Activated CD8-positive, alpha-beta T cell treated with anti-CD3 and anti-CD28 coated beads, Interleukin-2, amount 10 ng/mL, durations not matched to agents 7 days and 5 days (primary cell): ENCODE measurements at places on chromosomes 13 and 19.

DNA sequence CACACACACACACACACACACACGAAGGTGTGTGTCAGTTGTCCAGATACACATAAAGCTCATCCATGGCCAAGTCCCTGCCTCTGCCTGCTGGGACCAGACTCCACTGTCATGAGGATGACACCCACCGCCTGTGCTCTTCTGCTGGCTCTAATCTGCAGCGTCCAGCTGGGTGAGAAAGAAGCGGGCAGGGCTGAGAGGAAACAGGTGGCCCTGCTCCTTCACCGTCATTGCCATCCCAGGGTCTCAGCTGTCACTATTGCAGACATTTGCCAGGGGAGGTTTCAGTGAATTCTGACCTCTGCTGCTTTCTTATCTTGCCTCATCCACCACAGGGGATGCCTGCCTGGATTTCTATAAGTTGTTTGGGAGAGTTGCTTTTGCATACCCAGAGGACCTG is 31.4 kb downstream of the SCGB2B2 start:
- H3K4me3 ChIP-seq: no peak overlapping the region
- no peaks in the 10 kb centered on the region for H3K4me1 ChIP-seq

GRCh38 chr13:84739021-84739420 is 856.7 kb upstream of the SLITRK1 start:
- no peak overlapping the region for H3K27ac ChIP-seq
- no peak for DNase-seq
- H3K4me1 ChIP-seq: no peaks in the 10 kb centered on the region
- no peaks in the 10 kb centered on the region for H3K36me3 ChIP-seq

- peak overlapping the region; percentile 72 for H3K4me3 ChIP-seq
- peaks cover 19% of the 10 kb centered on the region for H3K4me1 ChIP-seq
- no peaks in the 10 kb centered on the region for H3K27me3 ChIP-seq
- peaks cover 11% of the 10 kb centered on the region for H3K36me3 ChIP-seq
- peak; percentile 67 for DNase-seq
Observed at GRCh38 chr19:11137542-11138384, 17.8 kb downstream of the SPC24 start.

- peaks cover 6% of the 10 kb centered on the region for H3K36me3 ChIP-seq
- DNase-seq: peak; percentile 88
- peak overlapping the region; percentile 78 for H3K4me3 ChIP-seq
- H3K27ac ChIP-seq: peak overlapping the region; percentile 89
Observed at GRCh38 chr19:531009-531752, 379 bp upstream of the CDC34 start.

DNA sequence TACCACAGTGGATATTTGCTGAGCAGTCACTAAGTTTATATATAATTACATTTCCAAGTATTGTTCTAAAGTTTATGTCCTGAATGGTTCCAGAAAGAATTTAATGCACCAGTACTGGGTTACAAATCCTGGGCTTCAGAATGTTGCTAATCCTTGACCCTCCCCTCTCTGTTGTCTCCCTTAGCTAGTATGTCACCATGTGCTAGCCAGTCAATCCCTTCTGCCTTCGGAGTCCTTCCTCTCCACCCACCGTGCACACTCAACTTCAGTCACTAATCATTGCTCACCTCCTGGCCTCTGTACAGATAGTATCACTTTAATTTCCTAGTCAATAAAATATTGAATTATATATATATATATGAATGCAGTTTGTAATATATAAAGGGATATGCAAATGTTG is 7.5 kb downstream of the FAM124A start:
- no peak for DNase-seq
- no peaks in the 10 kb centered on the region for H3K4me1 ChIP-seq
- no peak overlapping the region for H3K27ac ChIP-seq
- H3K36me3 ChIP-seq: no peaks in the 10 kb centered on the region

GRCh38 chr19:16333001-16333586 is 8.5 kb downstream of the KLF2 start:
- H3K4me1 ChIP-seq: peaks cover 59% of the 10 kb centered on the region
- DNase-seq: no peak
- no peak overlapping the region for H3K4me3 ChIP-seq
- peaks cover 21% of the 10 kb centered on the region for H3K36me3 ChIP-seq
- H3K27me3 ChIP-seq: peaks cover 18% of the 10 kb centered on the region

DNA sequence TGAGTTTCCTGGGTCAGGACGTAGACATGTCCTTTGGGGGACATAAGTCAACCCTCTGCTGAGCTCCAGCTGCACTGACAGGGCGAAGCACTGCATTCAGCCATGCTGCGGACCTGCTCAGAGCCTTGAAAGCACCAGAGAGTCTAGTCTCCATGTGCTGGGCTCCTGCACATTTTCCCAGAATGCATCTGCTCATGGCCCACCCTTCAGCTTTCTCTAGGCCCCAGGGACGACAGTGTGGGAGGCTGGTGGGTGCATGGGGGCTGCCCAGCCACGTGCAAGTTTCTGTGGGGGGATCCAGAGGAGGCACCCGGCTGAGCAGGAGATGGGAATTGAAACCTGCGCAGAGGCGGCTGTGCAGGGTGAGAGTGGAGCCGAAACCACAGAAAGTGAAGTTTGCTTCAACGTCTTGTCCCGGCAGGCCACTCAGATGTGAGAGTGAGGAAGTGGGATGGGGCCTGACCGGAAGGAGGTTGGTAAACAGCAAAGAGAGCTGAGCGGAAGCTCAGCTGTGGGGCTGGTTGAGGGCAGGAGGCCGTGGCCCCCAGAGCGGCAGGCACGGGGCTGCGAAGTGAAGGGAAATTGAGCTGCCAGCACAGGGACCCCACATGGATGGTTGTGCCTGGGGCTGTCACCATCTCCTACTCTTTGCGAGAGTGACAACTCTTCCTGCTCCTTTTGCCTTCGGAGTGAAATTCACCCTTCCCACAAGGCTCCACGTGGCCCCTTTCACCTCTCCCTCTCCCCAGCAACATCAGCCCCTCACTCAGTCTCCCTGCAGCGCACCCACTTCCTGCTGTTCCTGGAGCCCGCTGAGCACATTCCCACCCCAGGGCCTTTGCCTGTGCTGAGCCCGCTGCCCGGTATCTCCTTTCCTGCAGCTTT is 11.8 kb downstream of the PGLS start:
- DNase-seq: peak; percentile 89
- peak overlapping the region; percentile 63 for H3K4me3 ChIP-seq
- H3K27me3 ChIP-seq: no peaks in the 10 kb centered on the region
- H3K27ac ChIP-seq: peak overlapping the region; percentile 92

- H3K4me1 ChIP-seq: peaks cover 4% of the 10 kb centered on the region
- peaks cover 53% of the 10 kb centered on the region for H3K27me3 ChIP-seq
- no peak overlapping the region for H3K4me3 ChIP-seq
- H3K27ac ChIP-seq: no peak overlapping the region
- H3K36me3 ChIP-seq: no peaks in the 10 kb centered on the region
Observed at GRCh38 chr13:113869263-113869662, 5.4 kb upstream of the GAS6 start.

DNA sequence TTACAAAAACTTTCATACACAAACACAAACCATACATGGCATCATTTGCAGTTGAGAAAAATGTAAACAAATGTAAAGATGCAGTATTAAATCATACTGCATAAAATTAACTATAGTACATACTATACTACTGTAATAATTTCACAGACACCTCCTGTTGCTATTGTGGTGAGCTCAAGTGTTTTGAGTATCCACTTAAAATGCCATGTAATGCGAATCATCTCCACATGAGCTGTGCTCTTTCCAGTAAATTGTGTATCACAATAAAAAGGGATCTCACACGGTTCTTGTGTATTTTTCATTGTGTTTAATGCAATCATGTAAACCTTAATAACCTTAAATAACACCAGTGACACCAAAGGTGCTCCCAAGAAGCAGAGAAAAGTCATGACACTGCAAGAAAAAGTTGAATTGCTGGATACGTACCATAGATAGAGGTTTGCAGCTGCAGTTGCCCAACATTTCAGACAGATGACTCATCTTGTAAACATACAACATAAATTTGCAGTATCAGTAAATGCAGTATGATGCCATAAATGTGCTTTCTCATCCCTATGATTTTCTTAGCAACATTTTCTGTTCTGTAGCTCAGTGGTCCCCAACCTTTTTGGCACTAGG is 166.6 kb downstream of the RAP2A start:
- H3K27ac ChIP-seq: no peak overlapping the region
- no peaks in the 10 kb centered on the region for H3K4me1 ChIP-seq
- peaks cover 5% of the 10 kb centered on the region for H3K27me3 ChIP-seq

DNA sequence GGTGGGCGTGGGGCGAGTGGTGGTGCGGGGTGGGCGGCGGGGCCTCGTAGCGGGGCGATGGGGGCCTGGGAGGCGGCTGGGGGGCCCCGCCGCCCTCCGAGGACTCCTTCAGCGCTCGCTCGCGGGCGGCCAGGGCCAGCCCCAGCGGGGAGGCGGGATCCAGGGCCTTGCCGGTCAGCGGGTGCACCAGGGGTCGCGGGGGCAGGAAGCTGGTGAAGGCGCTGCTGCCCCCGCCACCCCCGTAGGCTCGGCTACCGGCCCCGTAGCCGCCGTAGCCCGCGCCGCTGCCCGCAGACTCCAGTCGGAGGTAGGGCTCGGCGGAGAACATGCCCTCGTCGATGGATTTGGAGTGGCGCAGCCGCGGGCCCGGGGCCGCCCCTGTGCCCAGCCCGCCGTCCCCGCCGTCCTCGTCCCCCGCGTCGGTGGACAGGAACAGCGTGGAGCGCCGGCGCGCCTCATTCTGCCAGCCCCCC is 18.6 kb downstream of the C19orf81 start:
- no peak for DNase-seq
- H3K36me3 ChIP-seq: no peaks in the 10 kb centered on the region
- H3K4me1 ChIP-seq: no peaks in the 10 kb centered on the region
- H3K4me3 ChIP-seq: no peak overlapping the region
- H3K27me3 ChIP-seq: peaks cover 25% of the 10 kb centered on the region

GRCh38 chr13:33284916-33285315 is 639 bp downstream of the STARD13 start:
- peaks cover 40% of the 10 kb centered on the region for H3K27me3 ChIP-seq
- no peaks in the 10 kb centered on the region for H3K36me3 ChIP-seq
- no peak overlapping the region for H3K27ac ChIP-seq
- no peak overlapping the region for H3K4me3 ChIP-seq

DNA sequence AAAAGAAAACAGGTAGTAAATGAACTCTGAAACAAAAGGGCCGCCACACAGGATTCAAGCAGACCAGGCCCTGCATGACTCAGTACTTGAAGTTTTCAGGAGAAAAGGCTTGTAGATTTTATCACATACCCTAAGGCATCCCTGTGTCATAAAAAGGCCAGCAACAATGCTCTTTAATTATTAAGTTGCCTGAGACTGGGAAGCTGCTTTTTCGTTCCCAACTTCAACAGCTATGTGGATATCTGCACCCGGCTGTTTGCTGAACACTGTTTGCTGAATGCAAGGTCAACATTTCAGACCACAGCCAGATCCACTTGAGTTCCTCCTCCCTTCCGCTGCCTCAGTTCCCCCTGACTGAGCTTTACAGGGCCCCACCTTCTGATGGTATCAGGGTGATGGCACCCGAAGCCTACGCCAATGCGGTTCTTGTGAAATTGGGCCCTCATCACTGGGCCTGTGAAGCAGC is 6.1 kb upstream of the ECH1 start:
- peaks cover 44% of the 10 kb centered on the region for H3K4me1 ChIP-seq
- H3K4me3 ChIP-seq: no peak overlapping the region
- H3K36me3 ChIP-seq: peaks cover 71% of the 10 kb centered on the region
- no peak overlapping the region for H3K27ac ChIP-seq

- H3K27me3 ChIP-seq: no peaks in the 10 kb centered on the region
- no peaks in the 10 kb centered on the region for H3K36me3 ChIP-seq
Observed at GRCh38 chr19:31627620-31628365, 278.6 kb upstream of the TSHZ3 start.

DNA sequence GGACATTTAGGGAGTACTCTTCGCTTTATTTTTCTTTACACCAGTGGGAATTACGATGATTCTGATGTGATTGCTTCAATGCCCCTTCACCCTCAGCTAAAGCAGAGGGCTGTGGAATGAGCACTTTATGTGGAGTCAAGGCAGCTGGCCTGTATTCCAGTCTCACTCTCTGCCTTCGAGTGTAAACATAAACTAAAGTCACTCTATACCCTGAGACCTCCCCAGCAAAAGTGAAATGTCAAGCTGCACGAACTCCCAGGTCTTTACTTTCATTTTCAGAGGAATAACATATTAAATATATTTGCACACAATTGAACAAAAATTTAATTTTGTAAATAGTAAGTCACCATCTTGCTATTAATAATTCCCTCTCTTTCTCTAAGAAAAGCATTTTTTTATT is 557.1 kb downstream of the DACH1 start:
- no peaks in the 10 kb centered on the region for H3K36me3 ChIP-seq
- H3K27me3 ChIP-seq: peaks cover 3% of the 10 kb centered on the region
- no peak overlapping the region for H3K27ac ChIP-seq
- DNase-seq: no peak

GRCh38 chr13:42125046-42125445 is 76.6 kb downstream of the DGKH start:
- no peak for DNase-seq
- H3K27ac ChIP-seq: no peak overlapping the region
- H3K36me3 ChIP-seq: peaks cover 17% of the 10 kb centered on the region
- H3K27me3 ChIP-seq: no peaks in the 10 kb centered on the region

- no peak overlapping the region for H3K4me3 ChIP-seq
- peaks cover 2% of the 10 kb centered on the region for H3K4me1 ChIP-seq
- DNase-seq: no peak
- no peaks in the 10 kb centered on the region for H3K27me3 ChIP-seq
- no peak overlapping the region for H3K27ac ChIP-seq
Observed at GRCh38 chr13:21322327-21322965, 136.7 kb downstream of the ZDHHC20 start.

DNA sequence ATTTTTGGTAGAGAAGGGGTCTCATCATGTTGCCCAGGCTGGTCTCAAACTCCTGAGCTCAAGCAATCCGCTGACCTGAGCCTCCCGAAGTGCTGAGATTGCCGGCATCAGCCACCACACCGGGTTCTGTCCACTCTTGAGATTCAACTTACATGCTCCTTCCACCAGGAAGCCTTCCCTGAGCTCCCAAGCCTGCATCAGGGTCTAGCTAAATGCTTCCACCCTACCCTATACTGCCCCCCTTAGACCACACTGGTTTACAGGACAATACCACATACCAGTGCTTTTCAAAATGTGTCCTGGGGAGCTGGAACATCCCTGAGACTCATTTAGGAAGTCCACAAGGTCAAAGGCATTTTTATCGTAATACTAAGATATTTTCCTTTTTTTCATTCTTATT is 15.1 kb upstream of the CACNG8 start:
- no peak overlapping the region for H3K27ac ChIP-seq
- no peaks in the 10 kb centered on the region for H3K4me1 ChIP-seq
- H3K27me3 ChIP-seq: peaks cover 14% of the 10 kb centered on the region
- no peaks in the 10 kb centered on the region for H3K36me3 ChIP-seq
- H3K4me3 ChIP-seq: no peak overlapping the region
- no peak for DNase-seq

GRCh38 chr19:35352177-35352447 is 4.4 kb downstream of the FFAR1 start:
- no peak overlapping the region for H3K4me3 ChIP-seq
- no peaks in the 10 kb centered on the region for H3K36me3 ChIP-seq
- no peak overlapping the region for H3K27ac ChIP-seq
- DNase-seq: no peak
- H3K4me1 ChIP-seq: peaks cover 20% of the 10 kb centered on the region
- peaks cover 3% of the 10 kb centered on the region for H3K27me3 ChIP-seq

DNA sequence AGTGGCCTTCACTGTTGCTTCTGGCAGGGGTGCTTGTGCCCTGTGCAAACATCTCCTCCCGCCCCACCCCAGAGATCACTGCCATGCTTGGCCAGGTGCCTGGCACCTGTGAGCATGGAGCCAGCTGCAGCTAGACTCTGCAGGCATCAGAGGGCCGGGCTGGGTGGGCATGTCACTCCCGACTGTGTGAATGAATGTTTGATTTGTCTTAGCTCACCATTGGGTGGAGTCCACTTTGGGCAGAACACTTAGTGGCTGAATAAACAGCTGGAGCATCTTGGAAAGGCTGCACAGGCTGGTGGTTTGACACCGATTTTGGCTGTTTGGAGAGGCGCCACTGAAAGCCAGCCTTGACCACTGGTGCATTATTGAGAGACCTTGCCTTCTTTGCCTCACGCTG is 267.3 kb downstream of the DLEU7 start:
- H3K4me1 ChIP-seq: no peaks in the 10 kb centered on the region
- peaks cover 4% of the 10 kb centered on the region for H3K27me3 ChIP-seq
